ENCODE measurements at places on chromosomes 6 and 20.

DNA sequence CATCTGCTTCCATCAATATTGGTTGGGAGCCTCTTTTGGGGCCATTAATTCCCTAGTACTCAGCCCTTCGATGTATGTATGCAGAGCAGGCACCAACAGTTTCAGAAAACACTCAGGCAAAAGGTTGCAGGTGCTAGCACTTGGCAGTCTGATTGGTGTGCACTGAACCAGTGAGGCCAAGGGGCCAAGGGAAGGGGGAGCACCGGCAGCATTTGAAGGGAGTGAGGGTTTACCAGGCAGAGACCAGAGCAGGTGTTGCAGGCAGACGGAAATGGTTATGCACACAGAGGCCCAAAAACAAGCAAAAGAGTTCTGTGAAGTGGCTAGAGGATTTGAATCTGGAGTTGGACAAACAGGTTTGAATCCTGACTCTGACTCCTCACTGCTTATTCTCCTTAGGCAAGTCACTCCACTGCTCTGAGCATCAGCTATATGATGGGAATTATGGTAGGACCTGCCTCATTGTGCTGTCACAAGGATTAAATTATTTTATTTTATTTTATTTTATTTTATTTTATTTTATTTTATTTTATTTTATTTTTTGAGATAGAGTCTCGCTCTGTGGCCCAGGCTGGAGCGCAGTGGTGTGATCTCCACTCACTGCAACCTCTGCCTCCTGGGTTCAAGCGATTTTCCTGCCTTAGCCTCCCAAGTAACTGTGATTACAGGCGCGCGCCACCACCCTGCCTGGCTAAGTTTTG is 58.1 kb upstream of the SHLD1 start:
- DNase-seq, result no peak

DNA sequence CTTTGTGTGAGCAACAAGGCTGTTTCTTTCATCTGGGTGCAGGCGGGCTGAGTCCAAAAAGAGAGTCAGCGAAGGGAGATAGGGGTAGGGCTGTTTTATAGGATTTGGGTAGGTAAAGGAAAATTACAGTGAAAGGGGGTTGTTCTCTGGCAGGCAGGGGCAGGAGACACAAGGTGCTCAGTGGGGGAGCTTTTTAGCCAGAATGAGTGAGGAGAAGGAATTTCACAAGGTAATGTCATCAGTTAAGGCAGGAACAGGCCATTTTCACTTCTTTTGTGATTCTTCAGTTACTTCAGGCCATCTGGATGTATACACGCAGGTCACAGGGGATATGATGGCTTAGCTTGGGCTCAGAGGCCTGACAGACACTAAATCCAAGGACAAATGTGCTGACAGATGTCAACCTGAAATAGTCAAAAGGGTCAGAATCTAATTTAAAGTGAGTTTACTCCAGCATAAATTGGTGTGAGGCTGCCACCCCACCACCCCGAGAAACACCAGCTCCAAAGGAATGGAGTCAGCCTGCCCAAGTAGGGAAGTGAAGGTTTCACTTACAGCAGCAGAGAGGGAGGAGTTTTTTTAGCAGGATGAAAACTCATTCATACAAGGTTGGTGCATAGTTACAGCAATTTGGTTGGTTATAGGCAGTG is 560.0 kb upstream of the CDH4 start:
- DNase-seq, result no peak

GRCh38 chr20:49275636-49276035 is 2.2 kb downstream of the ZNFX1 start:
- DNase-seq, result no peak

GRCh38 chr6:117309069-117309468 is 43.7 kb downstream of the VGLL2 start:
- no peak for DNase-seq

GRCh38 chr6:161085246-161085645 is 93.7 kb downstream of the MAP3K4 start:
- DNase-seq, result no peak

DNA sequence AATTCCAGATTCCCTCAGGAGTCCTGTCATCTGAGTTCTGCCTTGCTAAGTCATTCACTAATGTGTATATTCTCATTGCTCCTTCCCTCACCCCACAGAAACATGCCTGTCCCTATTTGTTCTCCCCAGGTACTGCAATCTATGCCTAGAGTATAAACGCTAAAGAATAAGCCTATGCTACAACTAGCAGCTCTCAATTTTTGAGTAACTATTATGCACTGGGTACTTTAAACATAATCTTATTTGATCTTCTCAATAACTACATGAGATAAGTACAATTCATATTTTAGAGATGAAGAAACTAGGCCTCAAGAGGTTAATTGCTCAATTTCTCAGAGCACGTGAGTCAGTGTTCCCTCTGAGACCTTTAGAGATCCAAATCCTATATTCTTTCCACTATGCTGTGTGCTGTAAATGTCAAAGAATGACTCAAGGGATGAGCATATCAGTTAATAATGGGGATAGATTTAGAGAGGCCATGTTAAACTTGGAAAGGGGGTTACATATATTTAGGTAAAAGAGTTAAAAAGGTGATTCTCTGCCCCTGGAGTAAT is 423.8 kb upstream of the ADGRB3 start:
- no peak for DNase-seq

DNA sequence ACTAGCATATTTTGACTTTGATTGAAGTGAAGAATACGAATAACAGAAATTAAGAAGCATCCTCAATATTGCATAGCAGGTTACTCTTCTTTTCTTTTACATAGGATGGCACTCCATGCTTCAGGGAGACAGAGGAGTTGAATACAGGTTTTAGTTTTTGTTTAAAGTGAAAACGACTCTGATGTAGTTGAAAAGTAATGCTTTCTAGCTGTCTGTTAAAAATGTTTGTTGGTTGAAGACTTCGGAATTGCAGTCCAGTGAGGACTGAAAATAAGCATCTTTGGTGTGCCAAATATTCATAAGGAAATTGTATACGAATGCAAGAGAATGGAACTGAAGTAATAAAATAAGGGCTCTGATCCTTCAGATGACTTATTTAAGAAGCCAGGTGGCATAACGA is 618 bp upstream of the SLC16A10 start:
- no peak for DNase-seq

GRCh38 chr6:106339334-106340029 is 13.9 kb upstream of the ATG5 start:
- DNase-seq, result peak; percentile 74

GRCh38 chr6:2020909-2021308 is 224.5 kb downstream of the GMDS start:
- peak; percentile 42 for DNase-seq

DNA sequence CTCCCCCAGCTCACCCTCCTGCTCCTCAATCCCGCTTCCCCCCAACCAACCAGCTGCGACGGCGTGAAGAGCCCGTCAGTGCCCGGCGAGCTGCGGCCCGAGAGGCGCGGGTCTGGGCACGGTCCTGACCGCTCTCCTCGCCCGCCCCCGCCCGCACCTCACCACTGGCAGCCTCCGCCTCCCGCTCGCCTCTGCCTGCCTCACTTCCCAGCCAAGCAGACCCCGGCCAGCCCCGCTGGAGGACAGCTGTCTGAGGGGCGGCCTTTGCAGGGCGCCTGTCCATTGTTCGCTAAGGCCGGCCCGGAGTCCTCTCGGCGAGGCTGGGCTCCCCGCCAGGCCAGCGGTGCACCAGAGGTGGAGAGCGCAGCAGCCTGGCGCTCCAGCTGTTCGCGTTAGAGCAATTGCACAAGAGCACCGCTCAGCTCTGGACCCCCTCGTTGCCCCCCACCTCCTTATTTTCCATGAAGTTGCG is 1.3 kb downstream of the SOBP start:
- DNase-seq, result no peak

- DNase-seq, result peak; percentile 91
Observed at GRCh38 chr6:113352029-113352801, 504.9 kb upstream of the MARCKS start.

DNA sequence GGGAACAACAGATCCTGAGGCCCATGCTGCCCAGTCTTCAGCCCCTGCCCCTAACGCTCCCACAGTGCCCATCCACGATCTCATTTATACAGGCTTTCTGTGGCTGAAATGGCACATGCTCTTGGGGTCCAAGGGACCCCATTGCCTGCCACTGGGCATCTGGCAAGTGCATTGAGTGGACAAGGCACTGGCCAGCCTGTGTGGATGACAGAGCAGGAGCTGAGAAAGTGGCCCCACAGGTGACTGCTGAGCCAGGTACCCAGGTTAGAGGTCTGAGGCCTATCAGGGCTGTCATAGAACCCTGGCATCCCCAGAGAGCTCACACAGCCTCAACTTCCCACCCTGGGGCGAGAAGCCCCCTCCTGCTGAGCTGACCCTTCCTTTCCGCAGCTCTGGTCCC is 86.0 kb upstream of the NXT1 start:
- no peak for DNase-seq

DNA sequence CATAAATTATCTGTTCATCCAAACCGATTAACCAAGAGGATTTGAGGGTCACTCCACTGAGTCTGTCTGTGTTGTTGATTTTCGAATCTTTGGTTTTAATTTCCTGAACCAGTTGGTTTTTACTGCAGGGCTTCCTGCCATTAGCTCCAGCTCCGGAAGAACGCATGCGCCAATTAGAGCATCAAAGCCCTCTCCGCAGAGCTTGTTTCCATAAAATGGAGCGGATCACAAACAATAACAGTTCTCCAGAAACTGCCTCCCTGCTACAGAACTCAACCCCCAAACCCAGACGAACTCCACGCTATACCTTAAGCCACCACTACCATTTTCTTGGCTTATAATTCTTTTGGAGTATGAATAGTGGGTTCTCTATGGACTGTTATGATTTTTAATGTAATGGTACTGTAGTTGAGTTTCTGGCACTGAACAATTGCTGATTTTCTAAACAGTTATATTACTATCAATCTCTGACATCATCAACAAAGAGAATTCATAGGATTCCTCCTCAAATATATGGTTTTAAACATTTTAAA is 13.8 kb downstream of the TFAP2A start:
- DNase-seq, result no peak

DNA sequence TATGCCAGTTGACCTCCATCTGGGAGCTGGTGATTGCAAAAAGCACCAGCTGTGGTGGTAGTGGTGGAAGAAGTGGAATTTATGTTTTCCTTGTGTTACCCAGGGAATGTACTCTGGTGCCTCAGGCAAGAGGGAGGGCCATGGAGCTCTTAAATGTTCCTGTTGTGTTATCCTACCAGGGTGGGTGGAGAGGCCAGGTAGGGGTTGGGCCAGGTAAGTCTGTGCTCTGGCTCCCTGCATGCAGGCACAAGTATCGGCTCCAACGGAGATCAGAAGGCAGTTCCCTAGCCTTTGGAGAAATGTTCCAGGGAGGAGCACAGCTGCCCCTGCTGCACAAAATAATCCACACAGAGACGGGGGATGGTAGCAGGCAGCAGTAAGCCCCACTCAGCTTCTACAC is 419.3 kb upstream of the EYS start:
- DNase-seq, result no peak

GRCh38 chr6:75206576-75207342 is 906 bp upstream of the COL12A1 start:
- DNase-seq, result peak; percentile 78

DNA sequence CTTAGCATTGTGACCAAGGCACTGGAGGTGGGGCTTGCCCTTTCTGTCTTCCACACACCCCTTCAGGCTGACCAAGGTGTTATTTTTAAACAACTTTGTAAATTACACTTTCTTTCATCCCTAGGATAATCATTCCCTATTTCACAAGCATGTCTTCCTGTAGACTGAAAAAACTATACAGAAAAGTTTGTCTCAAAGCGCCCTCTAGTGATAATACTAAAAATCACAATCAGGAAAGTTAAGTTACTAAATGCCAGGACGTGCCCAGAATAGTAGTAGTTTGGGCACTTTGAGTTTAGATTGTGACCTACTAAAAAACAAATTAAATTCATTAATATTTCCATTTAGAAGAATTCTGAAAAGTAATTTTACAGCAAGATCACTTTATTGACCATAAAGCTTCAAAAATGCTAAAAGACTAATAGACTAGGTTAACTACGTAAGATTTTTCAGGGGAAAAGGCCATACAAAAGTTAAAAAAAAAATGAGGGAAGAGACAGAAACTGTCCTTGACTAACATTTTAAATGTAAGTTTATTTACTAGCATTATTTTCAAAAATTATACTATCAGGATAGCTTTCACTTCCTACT is 123.3 kb upstream of the DUSP22 start:
- DNase-seq, result peak; percentile 57

GRCh38 chr20:17933711-17934110 is 34.9 kb downstream of the SNX5 start:
- no peak for DNase-seq

DNA sequence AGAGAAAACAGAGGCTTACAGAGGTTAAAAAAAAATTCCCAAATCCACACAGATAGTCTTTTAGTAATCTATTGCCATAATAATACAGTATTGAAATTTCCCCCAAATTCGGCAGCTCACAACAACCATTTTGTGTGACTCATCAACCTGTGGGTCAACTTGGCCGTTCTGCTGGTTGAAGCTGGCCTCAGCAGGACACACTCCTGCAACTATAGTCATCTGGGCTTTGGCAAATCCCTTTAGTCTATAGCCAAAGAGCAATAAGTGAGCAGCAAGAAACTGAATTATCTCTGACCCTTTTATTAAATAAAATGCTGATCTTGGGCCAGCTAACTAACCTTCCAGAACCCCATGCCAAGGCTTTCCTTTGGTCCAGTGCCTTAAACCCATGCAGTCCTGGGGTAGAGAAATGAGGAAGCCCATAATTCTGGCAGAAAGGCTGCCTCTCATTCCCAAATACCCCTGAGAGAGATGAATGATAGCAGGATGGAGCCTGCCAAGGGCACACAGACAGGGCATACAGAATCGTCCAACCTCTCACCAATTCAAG is 17.2 kb upstream of the SNAP25 start:
- DNase-seq, result no peak

- DNase-seq, result peak; percentile 82
Observed at GRCh38 chr20:52230409-52230808, 38.8 kb upstream of the ZFP64 start.

GRCh38 chr20:58995461-58996225 is 11.4 kb downstream of the CTSZ start:
- no peak for DNase-seq

- DNase-seq, result peak; percentile 53
Observed at GRCh38 chr6:6736791-6737654, 148.5 kb downstream of the LY86 start.

DNA sequence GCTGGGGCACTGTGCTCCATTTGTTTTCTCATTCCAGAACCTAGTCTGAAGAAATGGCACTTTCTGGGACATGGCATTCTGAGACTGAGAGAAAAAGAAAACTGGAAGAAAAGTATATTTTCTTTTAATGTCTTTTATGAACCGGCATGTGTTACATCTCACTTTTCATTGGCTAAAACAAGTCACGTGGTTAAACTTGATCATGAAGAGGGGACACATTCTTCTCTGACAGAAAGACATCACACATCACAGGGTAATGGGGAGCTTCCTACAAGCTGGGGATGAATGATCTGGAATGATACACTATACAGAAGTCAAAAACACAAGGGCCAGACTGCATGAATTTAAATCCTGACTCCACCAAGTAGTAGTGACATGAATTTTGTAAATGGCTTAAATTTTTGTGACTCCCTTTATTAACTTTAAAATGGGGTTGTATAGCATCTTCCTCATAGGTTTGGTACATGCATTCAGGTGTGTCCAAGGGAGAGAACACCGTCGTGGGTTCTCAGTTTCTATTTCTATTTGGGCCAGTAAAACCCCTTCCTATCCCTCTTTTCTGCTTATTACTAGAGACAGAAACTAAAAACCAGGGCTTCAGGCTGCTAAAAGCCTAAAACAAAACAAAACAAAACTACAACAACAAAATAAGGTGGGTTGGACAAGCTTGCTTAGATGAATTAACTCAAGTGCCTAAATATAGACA is 61.7 kb upstream of the GFRAL start:
- DNase-seq, result no peak
